ENCODE measurements at places on chromosomes 16 and 17.

DNA sequence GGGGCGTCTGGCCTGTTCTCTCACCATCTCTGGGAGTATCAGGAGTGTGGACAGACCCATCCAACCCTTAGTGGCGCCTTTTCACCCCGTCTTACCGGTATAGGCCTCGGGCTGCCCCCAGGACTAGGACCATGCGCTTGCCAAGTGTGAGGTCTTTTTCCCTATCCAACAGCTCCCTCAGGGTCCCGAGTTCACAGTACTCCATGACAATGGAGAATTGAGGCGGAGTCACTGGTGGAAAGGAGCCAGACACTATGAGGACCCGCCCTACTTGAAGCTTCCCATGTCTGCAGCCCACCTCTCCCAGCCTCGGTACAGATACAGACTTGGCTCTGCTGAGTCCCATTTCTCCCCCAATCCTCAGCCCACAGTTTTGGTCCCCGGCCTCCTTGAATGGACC, 15.9 kb upstream of the RFWD3 start:
- ATAC-seq: no peak

- peak; percentile 13 for ATAC-seq
Measured at GRCh38 chr16:56728980-56729734, 772 bp upstream of the NUP93 start.

- ATAC-seq: no peak
Measured at GRCh38 chr16:65212791-65213190, 90.9 kb upstream of the CDH11 start.

DNA sequence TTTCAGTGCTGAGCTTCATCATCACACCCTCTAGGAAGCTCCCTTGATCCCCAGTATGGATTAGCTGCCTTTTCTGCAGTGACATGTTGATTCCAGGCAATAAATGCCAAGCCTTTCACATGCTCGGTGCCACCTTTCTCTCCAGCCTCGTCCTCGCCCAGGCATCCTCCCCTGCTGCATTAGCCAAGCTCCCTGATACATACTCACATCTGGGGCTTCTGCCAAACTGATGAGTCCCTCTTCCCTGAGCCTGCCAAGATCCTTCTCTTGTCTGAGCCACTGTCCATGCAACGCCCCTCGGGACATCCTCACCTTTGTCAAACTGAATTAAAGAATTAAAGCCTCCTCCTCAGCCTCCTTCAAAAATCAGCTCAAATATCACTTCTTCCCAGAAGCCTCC, 538.5 kb upstream of the CDH11 start:
- no peak for ATAC-seq

DNA sequence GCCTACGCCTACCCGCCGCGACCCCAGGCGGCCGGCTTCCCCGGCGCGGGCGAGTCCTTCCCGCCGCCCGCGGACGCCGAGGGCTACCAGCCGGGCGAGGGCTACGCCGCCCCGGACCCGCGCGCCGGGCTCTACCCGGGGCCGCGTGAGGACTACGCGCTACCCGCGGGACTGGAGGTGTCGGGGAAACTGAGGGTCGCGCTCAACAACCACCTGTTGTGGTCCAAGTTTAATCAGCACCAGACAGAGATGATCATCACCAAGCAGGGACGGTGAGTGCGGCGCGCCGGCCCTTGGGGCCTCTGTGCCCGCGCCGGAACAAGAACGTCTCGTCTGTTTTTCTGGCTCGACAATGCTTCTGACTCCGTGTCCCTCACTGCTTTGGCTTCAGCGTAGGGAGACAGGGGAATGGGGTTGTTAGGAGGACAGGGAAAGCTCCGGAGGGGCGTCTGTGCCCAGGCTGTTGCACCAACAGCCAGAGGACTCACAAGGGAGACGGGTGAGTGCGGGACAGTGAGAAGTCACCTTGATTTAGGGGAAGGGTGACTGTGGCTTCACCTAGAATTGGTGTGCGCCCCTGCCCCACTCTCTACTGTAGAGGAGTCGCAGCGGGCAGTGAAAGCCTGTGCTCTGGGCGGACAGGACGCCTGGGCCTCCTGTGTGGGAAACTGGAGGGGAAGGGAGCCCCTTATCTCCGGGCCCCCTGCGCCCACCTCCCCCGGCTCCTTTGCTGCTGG, 806 bp downstream of the TBX21 start:
- ATAC-seq: no peak

All from motor neuron (in vitro differentiated cells).